A673 (cell line): ENCODE measurements at places on chromosomes 16 and 17.
A peak's percentile ranks its signal among the peaks of the same experiment; 100 is the strongest.

- DNase-seq: no peak
Observed at GRCh38 chr16:72800524-72801161, 247.3 kb downstream of the ZFHX3 start.

DNA sequence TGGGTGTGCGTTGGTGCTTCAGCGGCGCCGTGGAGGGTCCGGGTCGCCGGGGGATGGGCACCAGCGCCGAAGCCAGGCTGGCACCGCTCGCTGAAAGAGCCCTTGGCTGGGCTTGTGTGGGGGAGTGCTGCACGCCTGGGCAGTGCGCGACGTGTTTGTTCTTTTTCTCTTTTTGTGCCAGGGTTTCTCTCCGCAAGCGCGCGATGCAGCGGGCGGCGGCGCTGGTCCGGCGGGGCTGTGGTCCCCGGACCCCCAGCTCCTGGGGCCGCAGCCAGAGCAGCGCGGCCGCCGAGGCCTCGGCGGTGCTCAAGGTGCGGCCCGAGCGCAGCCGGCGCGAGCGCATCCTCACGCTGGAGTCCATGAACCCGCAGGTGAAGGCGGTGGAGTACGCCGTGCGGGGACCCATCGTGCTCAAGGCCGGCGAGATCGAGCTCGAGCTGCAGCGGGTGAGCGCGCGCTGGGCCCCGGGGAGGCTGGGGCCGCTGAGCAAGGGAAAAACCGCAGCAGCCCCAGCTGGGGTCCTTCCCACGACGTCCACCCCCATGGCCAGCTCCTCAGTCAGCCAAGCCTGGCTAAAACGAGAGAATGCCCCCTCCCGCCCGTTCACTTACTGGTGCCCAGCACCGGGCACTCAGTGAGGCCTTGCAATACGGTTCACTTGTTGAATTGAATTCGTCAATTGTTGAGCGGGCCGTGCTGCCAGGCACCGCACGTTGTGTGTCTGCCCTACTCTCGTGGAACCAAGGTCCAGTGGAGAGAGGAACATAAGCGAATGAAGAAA lies 541 bp downstream of the GPT2 start:
- DNase-seq: peak; percentile 21

- no peak for DNase-seq
Observed at GRCh38 chr17:70872103-70872502, 702.8 kb downstream of the KCNJ2 start.

DNA sequence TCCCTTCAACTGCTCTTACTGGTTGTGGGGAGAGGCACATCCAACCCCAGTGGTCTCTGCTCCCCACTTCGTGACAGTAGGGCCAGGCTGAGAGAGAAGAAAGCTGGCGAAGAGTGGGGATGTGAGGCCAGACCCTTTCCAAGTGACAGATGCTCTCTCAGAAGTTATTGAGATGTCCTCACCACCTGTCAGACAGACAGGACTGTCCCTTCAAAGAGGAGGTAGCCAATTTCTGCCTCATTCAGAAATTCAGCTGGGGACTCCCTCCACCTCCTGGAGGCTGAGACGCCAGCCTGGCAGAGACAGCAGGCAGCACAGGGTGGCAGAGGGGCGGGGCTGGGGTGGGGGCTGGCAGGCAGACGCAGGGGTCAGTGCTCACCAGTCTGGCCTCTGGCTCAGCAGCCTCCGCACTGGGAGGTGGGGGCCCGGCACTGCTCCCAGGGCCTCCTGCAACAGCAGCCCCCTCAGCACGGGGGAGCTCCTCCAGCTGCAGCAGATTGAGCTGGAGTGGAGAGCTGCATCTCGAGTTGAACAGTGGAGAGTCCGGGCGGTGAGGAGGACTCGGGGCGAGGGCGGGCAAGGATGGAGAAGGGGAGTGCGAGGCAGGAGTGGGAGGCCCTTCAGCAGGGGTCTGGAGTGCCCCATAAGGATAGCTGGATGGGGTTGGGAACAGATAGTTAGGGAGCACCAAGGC lies 9.2 kb downstream of the PER1 start:
- no peak for DNase-seq

DNA sequence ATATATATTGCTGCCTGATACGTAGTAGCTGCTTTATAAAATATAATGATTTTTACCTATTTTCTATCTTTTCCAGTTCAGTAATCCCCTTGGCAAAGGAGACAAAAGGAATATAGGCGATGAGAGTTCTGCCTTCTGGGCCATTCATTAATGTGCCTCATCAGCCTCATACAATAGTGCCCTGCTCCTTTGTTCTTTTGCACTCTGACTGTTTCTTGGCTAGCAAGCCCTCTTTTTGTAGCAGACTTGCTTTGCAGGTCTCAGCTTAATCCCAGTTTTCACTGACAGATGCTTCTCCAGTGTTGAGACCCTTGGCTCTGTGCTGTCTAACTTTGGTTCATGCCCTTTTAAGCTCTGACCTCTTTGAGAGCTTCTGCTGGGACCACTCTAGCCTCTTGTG lies 10.4 kb downstream of the HSD17B2 start:
- no peak for DNase-seq

DNA sequence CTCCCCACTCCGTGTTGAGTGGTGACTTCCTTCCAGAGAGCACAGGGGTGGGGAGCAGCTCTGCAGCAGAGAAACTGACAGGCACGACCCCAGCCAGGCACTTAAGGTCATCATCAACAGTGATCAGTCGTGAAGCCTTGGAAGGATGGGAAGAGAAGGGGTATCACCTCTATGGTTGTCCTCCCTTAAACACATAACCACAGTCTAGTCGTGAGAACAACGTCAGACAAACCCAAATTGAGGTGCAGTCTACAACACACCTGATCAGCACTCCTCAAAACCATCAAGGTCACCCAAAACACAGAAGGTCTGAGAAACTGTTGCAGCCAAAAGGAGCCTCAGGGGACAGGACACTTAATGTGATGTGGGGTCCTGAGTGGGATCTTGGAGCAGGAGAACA lies 68.3 kb downstream of the MPRIP start:
- DNase-seq: no peak

- DNase-seq: no peak
Observed at GRCh38 chr17:78676412-78677302, 99.5 kb upstream of the DNAH17 start.

DNA sequence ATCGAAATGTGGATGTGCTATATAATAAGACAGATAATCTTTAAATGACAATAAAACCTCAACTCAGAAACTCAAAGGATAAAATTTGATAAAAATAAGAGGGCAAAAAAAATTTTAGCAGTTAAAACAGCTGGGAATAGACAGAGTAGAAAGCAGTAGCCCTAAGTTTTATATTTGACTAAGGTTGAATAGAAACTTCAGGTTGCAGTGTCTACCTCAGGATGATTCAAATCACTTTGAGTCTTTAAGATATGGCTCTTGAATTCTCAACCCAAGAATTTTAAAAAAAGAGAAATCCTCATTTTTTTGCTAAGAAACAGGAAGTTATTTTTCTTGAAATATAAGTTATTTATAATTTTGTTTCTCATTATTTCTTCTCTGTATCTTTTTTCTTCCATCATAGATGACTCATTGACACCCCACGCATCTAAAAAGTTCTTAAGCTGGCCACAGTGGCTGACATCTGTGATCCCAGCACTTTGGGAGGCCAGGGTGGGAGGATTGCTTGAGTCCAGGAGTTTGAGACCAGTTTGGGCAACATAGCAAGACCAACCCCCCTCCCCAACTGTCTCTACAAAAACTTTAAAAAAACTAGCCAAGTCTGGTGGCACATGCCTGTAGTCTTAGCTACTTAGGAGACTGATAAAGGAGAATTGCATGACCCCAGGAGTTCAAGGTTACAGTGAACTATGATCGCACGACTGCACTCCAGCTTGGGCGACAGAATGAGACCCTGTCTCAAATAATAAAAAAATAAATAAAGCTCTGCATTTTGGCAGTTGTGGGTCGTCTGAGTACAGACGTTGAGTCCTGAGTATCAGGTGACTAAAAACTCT lies 23.9 kb downstream of the NFAT5 start:
- DNase-seq: no peak

DNA sequence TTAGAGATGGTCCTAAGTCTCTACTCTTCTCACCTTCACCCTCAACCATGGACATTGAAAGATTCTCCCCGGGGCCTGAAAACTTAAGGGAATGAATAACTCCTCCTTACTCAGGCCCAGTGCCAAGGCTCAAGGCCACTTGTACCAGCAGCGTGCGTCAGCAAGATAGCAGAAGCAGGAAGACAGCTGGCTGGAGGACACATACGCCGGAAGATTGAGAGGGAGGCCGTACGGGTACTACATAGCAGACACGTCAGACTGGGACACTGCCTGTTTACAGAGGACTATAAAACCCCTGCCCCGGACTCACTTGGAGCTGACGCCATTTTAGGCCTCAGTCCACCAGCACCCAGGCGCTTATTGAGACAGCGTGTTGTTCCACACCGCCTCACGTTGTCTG lies 75.8 kb upstream of the MED13 start:
- no peak for DNase-seq

GRCh38 chr16:47247690-47248089 lies 103.9 kb upstream of the NETO2 start:
- DNase-seq: no peak

DNA sequence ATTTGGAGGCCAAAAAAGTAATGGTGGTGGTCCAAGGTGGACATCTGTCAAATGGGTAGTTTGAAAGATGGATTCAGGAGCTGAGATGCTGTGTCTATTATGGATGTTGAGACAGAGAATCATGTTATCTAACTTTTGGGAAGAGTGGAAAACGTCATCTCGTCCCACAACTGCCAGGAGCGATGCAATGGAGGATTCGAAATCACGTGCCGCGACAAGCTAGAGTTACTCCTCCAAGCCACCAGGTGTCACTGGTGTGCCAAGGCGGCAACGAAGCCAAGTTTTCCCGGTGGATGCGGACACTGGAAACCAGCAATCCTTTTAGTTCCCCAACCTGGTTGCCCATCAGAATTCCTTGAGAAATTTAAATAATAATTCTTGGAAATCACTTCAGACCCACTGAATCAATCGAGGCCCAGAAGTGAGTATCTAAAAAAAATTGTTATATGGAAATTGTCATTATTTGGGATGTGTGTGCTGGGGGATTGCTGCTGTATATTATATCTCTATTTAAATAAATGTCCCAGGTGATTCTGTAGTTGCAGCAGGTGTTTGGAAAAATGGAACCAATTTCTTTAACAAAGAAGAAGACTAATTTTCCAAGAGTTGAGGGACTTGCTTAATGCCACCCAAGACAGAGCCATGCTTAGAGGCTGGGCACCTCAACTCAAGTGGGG lies 206.1 kb downstream of the HAPSTR1 start:
- peak; percentile 76 for DNase-seq
